ENCODE measurements at places on chromosomes 2 and 18. TPM values are rescaled to one million over a fixed set of nuclear protein-coding genes. Genes with fewer than 3 reads are reported as not detected.

The PRKCE gene
- polyA plus RNA-seq: 7.7 TPM

The DHRS9 gene
- polyA plus RNA-seq: 57.1 TPM

DNA sequence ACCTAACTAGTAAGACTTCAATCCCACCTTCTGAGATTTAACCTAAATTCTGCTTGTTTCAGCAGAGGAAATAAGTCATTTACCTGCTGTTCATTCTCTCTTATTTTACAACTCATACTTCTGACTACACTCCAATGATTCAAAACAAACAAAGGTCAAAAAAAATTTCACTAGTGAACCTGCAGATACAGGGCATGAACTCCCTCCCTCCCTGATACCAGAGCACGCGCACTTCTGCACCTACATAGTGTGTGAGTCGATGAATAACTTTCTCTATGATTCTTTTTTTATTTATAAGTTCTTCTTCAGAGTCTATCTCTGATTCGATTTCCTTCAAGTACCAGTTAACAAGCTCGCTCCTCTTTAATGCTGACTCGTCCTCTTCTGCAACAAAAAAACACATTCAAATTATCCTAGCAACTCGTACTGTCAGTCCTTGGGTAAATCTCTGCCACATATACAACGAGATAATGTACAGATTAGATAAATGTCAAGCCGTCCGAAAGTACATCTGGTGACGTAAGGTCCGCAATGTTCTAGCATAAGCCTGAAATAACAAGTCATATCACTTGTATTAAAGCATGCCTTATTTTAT is 7.4 kb upstream of the LCT start:
- no peak for DNase-seq

DNA sequence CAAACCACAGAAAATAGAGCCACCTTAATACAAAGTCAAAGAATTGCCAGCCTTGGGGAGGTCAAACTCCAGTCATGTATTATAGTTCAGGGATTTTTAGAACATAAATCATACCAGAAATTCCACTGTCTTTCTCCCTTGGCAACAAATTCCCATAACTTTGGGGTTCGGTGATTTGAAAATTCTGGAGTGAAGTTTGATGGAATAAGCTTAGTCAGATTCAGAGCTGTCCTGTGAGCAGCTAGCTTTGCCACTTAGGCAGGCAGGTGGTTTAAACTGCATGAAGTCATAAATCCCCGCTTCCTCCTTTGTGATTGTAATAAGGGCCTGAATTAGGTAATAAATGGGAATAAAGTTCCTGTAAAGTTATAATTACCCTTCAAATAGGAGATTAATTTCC is 457.0 kb upstream of the HNMT start:
- DNase-seq: no peak

DNA sequence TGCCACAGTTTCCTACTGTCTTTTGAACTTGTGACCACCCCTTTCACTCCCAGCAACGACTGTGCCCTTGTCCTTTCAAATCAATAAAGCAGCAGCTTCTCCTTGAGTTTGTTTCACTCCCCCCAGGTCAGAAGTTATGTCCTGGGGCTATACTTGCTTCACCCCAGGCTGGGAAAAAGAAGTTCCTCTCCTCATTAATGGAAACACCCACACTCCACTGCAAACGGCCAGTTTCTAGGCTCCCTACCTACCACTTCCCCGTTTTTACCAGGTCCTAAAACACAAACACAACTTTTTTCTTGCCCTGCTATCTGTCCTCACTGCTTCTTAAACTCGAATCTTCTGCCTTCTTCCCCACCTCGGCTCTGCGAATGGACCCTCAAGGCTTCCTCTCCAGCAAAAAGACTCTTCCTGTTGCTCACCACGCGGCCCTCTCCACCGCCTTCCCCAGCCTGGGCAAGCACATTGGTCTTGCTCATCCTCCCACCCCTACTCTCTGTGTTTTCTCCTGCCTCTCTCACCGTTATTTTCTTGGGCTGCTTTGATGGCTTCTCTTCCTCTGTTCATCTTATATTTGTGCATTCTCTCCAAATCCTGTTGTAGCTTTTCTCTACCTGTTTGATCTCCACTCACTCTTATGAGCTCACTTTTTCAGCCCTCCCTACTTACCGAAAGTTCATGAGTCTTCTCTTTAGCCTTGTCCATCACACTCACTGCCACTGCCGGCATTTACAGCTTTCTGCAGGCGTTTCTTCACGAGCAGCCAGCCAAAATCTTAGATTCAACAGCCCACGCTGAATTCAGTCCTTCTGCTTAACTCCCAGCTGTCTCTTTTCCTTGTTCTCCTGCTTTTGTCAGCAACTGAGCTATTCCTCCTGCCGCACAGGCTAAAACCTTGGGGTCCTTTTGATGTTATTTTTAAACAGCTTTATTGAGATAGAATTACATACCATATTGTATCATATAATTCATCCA is 7.0 kb upstream of the SP5 start:
- no peak for DNase-seq

- DNase-seq: no peak
Observed at GRCh38 chr2:234292962-234293243, 204.0 kb downstream of the ARL4C start.

The ADD2 gene
- polyA plus RNA-seq: under 0.01 TPM

The HOXD3 gene
- 0.60 TPM for polyA plus RNA-seq

All from sigmoid colon (tissue), 7 donors.